DMS 273 treated with DMSO at 0.1 percent for 48 hours (cell line): ENCODE measurements at places on chromosomes 4 and X.

GRCh38 chr4:81833576-81833975 lies 361.9 kb upstream of the RASGEF1B start:
- DNase-seq = no peak

- DNase-seq = no peak
These were observed 2.6 kb upstream of the UXT start for GRCh38 chrX:47661539-47661938.

GRCh38 chr4:22476011-22476410 lies 39.9 kb downstream of the ADGRA3 start:
- no peak for DNase-seq

DNA sequence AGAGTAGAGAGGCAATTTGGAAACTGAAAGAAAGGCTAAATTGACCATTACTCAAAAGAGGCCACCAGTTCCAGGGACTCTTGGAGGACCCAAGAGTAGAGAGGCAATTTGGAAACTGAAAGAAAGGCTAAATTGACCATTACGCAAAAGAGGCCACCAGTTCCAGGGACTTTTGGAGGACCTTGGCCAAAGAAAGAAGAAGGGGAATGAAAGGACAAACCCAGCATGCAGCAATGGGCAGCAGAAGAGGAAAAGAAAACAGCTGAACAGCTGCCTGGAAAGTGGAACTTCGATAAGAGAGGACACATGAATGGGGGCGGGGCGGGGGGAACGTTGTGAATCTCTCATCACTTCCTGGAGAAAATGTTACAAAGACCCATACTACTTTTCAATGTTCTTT lies 80.8 kb downstream of the PALLD start:
- no peak for DNase-seq

- no peak for DNase-seq
These were observed 4.3 kb downstream of the SOWAHD start for GRCh38 chrX:119762718-119763117.

- DNase-seq = no peak
These were observed 303.7 kb downstream of the ARHGAP24 start for GRCh38 chr4:85778632-85779131.

- DNase-seq = no peak
These were observed 22.7 kb upstream of the TMEM33 start for GRCh38 chr4:41912546-41912945.

- DNase-seq = no peak
These were observed 43.7 kb downstream of the IL21 start for GRCh38 chr4:122577189-122577553.

DNA sequence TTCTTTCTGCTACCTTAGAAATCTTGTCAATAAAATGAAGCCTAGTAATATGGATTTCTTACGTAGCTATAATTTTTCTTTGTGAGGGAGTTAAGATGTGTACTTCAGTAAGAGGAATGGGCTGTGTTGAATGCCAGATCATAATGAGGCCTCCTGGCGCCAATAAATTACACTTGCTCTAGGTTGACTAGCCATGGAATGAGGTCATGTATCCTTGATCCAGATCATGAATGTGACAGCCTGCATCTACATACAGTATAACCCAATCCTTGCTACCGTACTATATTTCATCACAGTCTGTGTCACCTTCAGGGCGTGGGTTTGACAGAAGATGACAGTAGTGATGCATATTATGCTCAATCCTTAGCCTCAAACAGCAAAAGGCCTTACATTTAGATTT lies 36.2 kb downstream of the NHS start:
- no peak for DNase-seq

DNA sequence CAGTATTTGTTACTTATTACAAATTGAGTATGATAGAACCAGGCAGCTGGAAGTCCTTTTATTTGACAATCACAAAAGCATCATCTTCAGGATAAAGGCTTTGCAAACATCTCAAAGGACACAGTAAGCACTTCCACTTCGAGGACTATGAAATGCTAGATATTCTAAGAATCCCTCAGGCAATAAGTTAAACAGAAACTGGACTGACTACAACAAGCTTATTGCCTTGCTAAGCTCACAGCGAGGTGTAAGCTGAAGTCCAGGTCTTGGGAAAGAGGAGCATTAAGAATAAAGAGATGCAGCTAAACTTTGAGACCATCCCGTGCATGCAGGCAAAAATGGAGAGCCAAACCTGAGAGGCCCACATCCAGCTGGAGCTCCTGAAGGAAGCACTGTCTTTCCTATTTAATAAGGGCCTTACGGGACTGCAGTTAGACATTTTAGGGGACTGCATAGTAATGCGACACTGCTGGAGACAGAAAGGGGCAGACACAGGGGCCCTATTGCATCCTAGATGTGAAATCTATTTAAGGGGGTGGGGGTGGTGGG lies 38.7 kb downstream of the DCHS2 start:
- DNase-seq = no peak

GRCh38 chrX:32592786-32593185 lies 618.6 kb downstream of the DMD start:
- DNase-seq = no peak
